WTC11 (cell line): ENCODE measurements at places on chromosomes 12 and 14.

DNA sequence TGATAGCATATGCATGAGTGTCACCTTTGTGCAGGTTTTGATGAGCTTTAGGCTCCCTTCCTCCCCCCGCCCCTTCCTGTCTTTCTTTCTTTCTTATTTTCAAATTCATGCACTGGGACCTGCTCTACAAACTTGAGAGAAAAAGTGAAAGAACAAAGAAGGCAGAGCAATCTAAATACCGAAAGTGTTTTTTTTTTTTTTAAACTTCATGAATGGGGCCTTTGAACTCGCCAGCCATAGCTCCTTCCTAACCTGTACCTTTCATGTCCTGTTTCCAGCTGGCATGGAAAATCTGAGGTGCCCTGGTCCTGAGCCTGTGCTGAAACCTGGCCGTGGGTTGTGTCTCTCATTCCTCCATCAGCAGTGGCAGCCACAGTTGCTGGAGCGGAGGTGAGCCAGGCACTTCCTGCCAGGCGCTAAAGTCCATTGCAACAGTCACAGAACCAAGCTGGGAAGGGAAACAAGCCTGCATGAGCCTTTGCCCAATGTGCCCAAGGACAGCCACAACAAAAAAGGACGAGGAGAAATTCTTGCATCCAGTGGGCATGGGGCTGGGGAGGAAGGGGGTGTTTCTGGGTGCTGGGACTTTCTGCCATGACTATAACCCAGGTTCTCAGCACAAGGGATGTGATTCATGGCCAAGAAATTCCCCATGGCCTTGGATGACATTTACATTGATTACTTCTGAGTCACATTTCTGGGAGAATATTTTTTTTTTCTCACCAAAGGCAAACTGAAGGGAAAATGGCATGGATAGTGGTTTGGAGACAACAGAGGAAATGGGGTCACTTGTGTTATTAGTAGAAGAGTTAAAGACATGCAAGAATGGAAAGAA, 102.7 kb downstream of the TMEM30B start:
- DNase-seq: no peak

DNA sequence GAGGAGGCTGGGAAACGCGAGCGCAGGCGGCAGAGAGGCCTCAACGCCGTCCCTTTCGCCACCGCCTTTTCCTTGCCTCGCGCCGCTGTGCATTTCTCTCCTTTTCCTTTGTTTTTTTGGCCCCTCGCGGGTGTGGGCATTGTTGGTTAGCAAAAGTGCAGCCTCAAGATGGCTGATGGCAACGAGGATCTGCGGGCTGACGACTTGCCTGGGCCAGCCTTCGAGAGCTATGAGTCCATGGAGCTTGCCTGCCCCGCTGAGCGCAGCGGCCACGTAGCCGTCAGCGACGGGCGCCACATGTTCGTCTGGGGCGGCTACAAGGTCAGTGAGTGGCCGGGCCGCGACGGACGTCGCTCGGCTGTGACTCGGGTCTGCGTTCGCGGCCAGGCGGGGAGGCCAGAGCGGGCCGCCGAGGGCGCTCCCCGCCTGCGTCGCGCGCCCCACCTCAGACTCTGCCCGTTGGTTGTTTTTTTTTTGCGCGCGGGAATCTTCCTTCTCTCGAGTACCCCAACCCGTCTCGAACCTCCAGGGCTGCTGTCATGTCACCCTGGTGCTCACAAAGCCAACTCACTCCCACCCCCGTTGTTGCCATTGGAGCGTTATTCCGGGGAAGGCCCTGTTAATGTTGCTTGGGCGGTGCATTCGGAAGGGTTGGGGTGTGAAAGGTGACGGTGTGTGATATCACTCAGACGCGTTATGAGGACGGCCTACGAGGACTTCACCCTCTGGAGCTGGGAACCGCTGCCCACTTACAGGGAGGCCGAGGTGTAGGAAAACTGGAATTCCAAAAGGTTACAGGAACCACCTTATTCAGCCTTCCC, 558 bp downstream of the KLHDC2 start:
- peak; percentile 55 for DNase-seq

DNA sequence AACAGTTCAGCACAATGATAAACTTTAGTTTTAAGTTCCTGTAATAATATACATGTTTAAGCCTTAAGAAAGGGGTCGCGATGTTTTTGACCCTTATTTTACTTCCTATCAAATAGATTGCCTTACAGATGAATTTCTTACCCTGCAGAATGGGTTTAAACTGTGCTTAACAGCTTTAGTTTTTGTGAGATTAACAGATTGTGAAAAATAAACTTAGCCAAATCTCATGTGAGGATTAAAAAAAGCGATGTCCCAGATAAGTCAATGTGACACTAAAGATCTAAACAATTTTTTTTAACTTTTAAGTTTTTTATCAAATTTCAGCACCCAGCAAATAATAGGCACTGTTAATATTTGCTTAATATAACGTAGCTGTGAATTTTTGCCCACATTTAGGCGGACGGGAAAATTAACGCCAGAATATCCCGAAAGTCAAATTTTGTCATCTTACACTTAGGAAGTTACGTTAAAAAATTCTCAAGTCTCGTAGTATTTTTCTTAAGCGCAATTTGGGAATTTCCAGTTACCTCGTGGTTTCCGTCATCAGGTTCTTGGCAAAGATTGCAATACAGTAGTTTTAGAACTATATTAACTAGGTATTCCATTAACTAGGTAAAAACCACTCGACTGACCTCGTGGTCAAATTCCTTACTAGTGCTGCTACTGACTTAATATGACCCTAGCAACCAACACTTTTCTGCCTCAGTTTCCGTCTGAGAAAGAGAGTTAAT, 1.2 kb downstream of the HNRNPC start:
- DNase-seq: no peak

DNA sequence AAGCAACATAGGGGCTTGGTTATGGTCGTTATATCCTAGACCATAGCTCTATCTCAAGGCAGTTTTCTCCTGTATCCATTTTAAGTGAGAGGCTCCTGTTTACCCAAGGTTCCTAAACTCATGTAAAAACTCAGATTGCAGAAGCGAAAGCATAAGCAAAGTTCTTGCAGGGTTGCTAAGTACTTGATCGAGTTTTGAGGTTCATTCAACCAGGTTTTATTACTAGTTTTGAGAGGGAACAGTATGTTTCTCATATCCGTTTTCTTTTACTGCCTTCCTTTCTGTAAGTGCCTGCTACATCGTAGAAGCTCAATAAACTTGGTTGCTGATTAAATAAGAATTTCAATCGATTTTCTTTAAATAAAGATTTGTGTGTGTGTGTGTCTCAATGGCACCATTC, 5.1 kb downstream of the AKAP3 start:
- DNase-seq: no peak

- no peak for DNase-seq
Observed at GRCh38 chr12:48451372-48451771, 21.0 kb upstream of the ANP32D start.

- DNase-seq: no peak
Observed at GRCh38 chr12:49819786-49820185, 8.4 kb downstream of the NCKAP5L start.

GRCh38 chr14:31993521-31993951, 83.6 kb upstream of the ARHGAP5 start:
- DNase-seq: no peak

DNA sequence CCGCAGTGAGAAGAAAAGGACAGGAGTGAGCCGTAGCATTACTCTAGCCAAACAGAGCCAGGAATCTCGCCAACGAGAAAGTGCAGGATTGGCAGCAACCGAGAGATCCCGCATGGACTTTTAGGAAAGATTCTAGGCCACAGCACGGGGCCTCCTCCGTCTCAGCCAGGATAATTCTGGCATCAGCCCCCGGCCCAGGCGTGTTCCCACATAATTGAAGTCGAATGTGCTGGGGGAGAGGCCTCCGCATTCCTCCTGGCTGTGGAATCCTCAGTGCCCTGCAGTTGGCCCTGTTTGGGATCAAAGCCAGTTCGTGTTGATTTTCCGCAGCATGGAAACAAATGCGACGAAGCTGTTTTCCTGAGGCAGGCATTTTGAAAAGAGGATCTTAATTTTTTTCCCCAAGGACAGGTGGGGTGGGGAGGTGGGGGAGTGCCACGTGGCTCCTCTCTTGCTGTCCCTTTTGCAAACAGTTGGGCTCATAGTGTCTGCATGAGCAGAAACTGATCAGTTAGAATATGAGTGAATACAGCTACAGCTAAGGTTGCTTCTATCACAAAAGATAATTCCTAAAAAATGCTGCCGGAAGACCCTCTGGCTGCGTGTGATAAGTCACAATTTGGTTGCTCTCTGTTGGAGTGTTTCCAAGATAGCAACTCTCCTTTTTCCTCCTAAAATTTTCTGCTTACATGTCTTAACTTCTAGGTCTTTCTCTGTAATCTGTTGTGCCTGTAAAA, 37.3 kb upstream of the ATXN2 start:
- DNase-seq: peak; percentile 68

DNA sequence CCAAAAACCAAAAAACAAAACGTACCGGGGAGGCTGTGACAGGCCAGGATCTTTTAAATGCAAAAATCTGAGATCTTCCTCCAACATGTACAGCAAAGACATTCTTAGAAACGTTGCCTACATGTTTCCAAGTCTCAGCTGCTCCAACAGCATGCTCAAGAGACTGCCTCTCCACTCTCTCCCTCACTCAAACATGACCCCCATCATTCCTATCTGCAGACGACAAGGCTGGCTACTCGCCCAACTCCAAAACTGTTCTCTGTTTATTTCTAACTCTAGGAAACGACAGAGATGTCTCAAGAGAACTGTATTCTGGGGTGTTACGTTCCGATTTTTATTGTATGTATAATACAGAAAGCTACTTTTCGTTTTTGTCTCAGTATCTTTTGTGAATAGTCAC, 57.5 kb upstream of the TMCC3 start:
- DNase-seq: no peak
